ENCODE measurements at places on chromosomes 4 and X. TPM values are rescaled to one million over a fixed set of nuclear protein-coding genes. Genes with fewer than 3 reads are reported as not detected.

The FRG2 gene
- not detected for total RNA-seq

The ATP5ME gene
- total RNA-seq: 447 TPM

The MMAA gene
- total RNA-seq: 5.5 TPM

The ZNF630 gene
- total RNA-seq: 1.9 TPM

The OTC gene
- 0.16 TPM for total RNA-seq

The GPR119 gene
- not detected for total RNA-seq

The SULT1B1 gene
- not detected for total RNA-seq

The SYN1 gene
- total RNA-seq: 0.09 TPM

The SLC35A2 gene
- 7.4 TPM for total RNA-seq

The MAGEA11 gene
- not detected for total RNA-seq

The NDST3 gene
- 0.16 TPM for total RNA-seq

The SLC25A5 gene
- total RNA-seq: 98.9 TPM

The GPRIN3 gene
- not detected for total RNA-seq

The PNMA6F gene
- total RNA-seq: not detected

The SHROOM4 gene
- 0.47 TPM for total RNA-seq

The CTAG2 gene
- not detected for total RNA-seq

The NUDT10 gene
- 2.7 TPM for total RNA-seq

The ANK2 gene
- total RNA-seq: 284 TPM

The CFAP99 gene
- not detected for total RNA-seq

The AFAP1 gene
- 20.8 TPM for total RNA-seq

The NEXMIF gene
- not detected for total RNA-seq

The F8 gene
- 4.0 TPM for total RNA-seq

The ATOH1 gene
- total RNA-seq: not detected

The S100G gene
- total RNA-seq: not detected

The RRH gene
- not detected for total RNA-seq

The FHL1 gene
- total RNA-seq: 78.4 TPM

The PAQR3 gene
- total RNA-seq: 6.4 TPM

The SPANXN3 gene
- total RNA-seq: not detected

The RASL11B gene
- total RNA-seq: 0.16 TPM

The CXorf66 gene
- not detected for total RNA-seq

The IL13RA2 gene
- total RNA-seq: 51.9 TPM
